B cell (primary cell): ENCODE measurements at places on chromosomes 5 and 9. TPM values are rescaled to one million over a fixed set of nuclear protein-coding genes. Genes with fewer than 3 reads are reported as not detected.

GRCh38 chr5:103264508-103264907 is 5.9 kb downstream of the MACIR start:
- no peak overlapping the region for H3K27ac ChIP-seq
- H3K27me3 ChIP-seq = no peaks in the 10 kb centered on the region
- H3K4me3 ChIP-seq = no peak overlapping the region
- H3K4me1 ChIP-seq = peaks cover 12% of the 10 kb centered on the region

- H3K36me3 ChIP-seq = no peaks in the 10 kb centered on the region
- DNase-seq = no peak
- no peaks in the 10 kb centered on the region for H3K27me3 ChIP-seq
- H3K4me3 ChIP-seq = no peak overlapping the region
- H3K4me1 ChIP-seq = no peaks in the 10 kb centered on the region
- H3K27ac ChIP-seq = no peak overlapping the region
Measured at GRCh38 chr9:98504298-98505282, 204.1 kb downstream of the GABBR2 start.

- no peaks in the 10 kb centered on the region for H3K4me1 ChIP-seq
Measured at GRCh38 chr5:132064140-132064539, 3.7 kb downstream of the IL3 start.

DNA sequence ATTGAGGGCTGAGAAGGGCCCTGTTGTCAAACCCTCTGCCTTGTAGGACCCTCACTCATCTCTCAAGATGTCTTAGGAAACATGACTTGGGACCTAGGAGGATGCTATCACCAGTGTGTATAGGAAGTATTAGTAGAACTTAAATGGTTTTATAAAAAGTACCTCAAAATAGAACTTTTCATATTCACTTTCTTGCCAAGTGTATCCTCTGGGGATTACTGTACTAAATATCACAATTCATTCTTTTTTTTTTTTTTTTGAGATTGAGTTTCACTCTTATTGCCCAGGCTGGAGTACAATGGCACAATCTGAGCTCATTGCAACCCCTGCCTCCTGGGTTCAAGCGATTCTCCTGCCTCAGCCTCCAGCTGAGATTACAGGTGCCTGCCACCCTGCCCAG is 56.2 kb downstream of the ARHGEF28 start:
- no peak overlapping the region for H3K27ac ChIP-seq
- no peak overlapping the region for H3K4me3 ChIP-seq
- H3K36me3 ChIP-seq = no peaks in the 10 kb centered on the region
- H3K27me3 ChIP-seq = no peaks in the 10 kb centered on the region
- no peak for DNase-seq

DNA sequence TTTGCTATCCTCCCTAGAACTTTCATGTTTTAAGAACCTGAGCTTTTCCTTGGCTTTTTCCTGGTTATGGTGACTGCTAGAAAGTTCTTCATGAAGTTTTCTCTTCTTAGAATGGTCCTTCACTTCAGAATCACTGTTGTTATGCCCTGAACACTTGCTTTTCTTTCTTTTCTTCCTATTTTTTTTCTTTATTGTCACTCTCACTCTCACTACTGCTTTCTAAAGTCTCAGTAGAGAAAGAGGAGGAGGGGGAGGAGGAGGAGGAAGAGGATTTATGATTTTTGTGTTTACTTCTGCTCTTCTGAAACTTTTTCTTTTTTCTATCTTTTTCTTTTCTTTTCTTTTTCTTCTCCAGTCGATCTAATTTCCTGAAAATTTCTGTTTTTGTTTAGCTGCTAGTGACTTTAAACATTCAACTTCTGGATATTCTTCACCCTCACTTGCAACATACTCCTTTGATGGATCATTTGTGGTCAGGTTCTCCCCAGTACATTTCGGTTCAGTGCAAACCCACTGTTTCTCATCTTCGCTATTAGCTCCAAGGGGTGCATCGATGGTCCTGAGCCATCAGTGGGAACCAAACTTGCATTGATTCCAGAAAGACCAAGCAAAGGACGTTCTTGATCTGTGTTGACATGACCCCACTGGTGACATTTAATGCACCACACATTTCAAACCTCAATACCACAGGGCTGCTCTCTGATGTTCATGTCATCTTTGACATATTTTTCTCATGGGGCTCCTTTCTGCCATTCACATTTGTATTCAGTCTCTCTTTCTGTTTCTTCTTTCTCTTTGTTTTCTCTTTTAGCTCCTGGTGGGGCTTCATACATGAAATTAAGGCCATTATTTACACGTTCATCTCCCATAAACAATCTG is 81.6 kb upstream of the HAND1 start:
- no peaks in the 10 kb centered on the region for H3K27me3 ChIP-seq
- no peak overlapping the region for H3K27ac ChIP-seq
- DNase-seq = no peak
- H3K4me3 ChIP-seq = no peak overlapping the region

GRCh38 chr9:70517926-70518610 is 103.6 kb upstream of the KLF9 start:
- no peaks in the 10 kb centered on the region for H3K4me1 ChIP-seq
- no peaks in the 10 kb centered on the region for H3K27me3 ChIP-seq
- no peak for DNase-seq
- H3K36me3 ChIP-seq = no peaks in the 10 kb centered on the region

GRCh38 chr9:33924978-33925797 is 108.2 kb downstream of the UBE2R2 start:
- no peaks in the 10 kb centered on the region for H3K27me3 ChIP-seq
- H3K36me3 ChIP-seq = no peaks in the 10 kb centered on the region
- DNase-seq = peak; percentile 35

DNA sequence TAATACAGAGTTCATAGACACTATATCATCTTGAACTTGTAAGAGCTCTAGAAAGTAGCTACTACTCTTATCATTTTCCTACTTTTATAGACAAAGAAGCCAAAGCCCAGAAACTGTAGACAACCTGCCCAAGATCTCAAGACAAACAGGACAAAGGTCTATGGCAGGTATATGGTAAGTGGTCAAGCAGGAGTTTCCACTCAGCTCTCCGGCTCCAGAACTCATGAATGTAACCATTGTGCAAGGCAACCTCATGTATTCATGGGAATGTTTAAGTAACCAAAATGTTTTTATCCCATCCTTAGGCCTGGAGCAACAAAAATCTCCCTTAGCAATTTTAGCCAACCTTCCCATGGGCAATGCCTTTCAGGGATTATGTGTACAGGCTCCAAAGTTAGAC is 163.4 kb upstream of the PUM3 start:
- no peaks in the 10 kb centered on the region for H3K4me1 ChIP-seq
- H3K27ac ChIP-seq = no peak overlapping the region
- H3K27me3 ChIP-seq = no peaks in the 10 kb centered on the region
- no peaks in the 10 kb centered on the region for H3K36me3 ChIP-seq
- no peak for DNase-seq
- H3K4me3 ChIP-seq = no peak overlapping the region

- no peak overlapping the region for H3K4me3 ChIP-seq
- H3K36me3 ChIP-seq = no peaks in the 10 kb centered on the region
- DNase-seq = no peak
- H3K4me1 ChIP-seq = no peaks in the 10 kb centered on the region
Measured at GRCh38 chr5:19615661-19616060, 372.3 kb downstream of the CDH18 start.

DNA sequence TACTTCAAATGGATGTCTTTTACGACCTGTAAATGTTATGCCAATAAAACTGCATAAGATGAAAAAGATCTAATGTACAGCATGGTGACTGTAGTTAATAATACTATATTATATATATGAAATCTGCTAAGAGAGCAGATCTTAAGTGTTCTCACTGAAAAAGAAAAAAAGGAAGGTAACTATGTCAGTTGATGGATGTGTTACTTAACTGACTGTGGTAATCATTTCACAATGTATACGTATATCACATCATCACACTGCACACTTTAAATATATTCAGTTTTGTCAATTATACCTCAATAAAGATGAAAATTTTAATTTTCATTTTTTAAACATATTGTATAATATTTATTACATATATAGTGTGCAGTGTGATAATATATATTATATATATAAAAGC is 31.9 kb downstream of the THBS4 start:
- no peaks in the 10 kb centered on the region for H3K27me3 ChIP-seq
- H3K27ac ChIP-seq = no peak overlapping the region
- H3K4me1 ChIP-seq = peaks cover 8% of the 10 kb centered on the region
- H3K4me3 ChIP-seq = no peak overlapping the region
- DNase-seq = no peak

- H3K27ac ChIP-seq = no peak overlapping the region
- no peaks in the 10 kb centered on the region for H3K36me3 ChIP-seq
- H3K4me3 ChIP-seq = no peak overlapping the region
- no peaks in the 10 kb centered on the region for H3K27me3 ChIP-seq
Measured at GRCh38 chr5:99061299-99061698, 132.5 kb upstream of the CHD1 start.

GRCh38 chr5:11851416-11851815 is 52.8 kb downstream of the CTNND2 start:
- no peak overlapping the region for H3K27ac ChIP-seq
- no peaks in the 10 kb centered on the region for H3K27me3 ChIP-seq
- H3K4me1 ChIP-seq = no peaks in the 10 kb centered on the region

GRCh38 chr5:16744164-16744880 is 127.5 kb upstream of the RETREG1 start:
- no peaks in the 10 kb centered on the region for H3K36me3 ChIP-seq
- no peaks in the 10 kb centered on the region for H3K4me1 ChIP-seq
- no peak for DNase-seq
- no peak overlapping the region for H3K4me3 ChIP-seq
- H3K27me3 ChIP-seq = no peaks in the 10 kb centered on the region

GRCh38 chr9:136322756-136323330 is 4.5 kb upstream of the GPSM1 start:
- no peak overlapping the region for H3K27ac ChIP-seq
- peaks cover 20% of the 10 kb centered on the region for H3K4me1 ChIP-seq
- H3K4me3 ChIP-seq = no peak overlapping the region
- H3K27me3 ChIP-seq = no peaks in the 10 kb centered on the region

- no peaks in the 10 kb centered on the region for H3K4me1 ChIP-seq
- H3K4me3 ChIP-seq = no peak overlapping the region
- no peak for DNase-seq
Measured at GRCh38 chr9:4689687-4690104, 10.3 kb downstream of the CDC37L1 start.

DNA sequence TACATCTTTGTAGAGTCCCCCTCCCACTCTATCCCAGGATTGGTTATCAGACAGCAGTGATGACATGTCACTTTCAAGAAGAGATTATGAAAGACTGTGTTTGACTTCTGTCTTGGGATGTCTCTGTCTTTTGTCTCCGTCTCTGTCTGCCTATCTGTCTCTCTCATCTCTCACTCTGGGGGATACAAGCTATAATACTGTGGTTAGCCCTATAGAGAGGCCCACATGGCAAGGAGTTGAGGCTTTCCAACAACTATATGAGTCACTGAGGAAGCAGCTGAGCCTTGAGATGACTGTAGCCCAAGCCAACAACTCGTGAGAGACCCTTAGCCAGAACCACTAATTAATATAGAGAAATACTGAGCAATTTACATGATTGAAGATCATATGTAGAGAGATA is 284.8 kb downstream of the PDE4D start:
- H3K4me1 ChIP-seq = no peaks in the 10 kb centered on the region
- H3K36me3 ChIP-seq = no peaks in the 10 kb centered on the region
- DNase-seq = no peak
- no peak overlapping the region for H3K4me3 ChIP-seq
- no peak overlapping the region for H3K27ac ChIP-seq

- no peak overlapping the region for H3K4me3 ChIP-seq
- H3K27me3 ChIP-seq = no peaks in the 10 kb centered on the region
- no peak overlapping the region for H3K27ac ChIP-seq
- peaks cover 70% of the 10 kb centered on the region for H3K36me3 ChIP-seq
- DNase-seq = no peak
- H3K4me1 ChIP-seq = no peaks in the 10 kb centered on the region
Measured at GRCh38 chr9:133050781-133051180, 11.0 kb upstream of the CEL start.

DNA sequence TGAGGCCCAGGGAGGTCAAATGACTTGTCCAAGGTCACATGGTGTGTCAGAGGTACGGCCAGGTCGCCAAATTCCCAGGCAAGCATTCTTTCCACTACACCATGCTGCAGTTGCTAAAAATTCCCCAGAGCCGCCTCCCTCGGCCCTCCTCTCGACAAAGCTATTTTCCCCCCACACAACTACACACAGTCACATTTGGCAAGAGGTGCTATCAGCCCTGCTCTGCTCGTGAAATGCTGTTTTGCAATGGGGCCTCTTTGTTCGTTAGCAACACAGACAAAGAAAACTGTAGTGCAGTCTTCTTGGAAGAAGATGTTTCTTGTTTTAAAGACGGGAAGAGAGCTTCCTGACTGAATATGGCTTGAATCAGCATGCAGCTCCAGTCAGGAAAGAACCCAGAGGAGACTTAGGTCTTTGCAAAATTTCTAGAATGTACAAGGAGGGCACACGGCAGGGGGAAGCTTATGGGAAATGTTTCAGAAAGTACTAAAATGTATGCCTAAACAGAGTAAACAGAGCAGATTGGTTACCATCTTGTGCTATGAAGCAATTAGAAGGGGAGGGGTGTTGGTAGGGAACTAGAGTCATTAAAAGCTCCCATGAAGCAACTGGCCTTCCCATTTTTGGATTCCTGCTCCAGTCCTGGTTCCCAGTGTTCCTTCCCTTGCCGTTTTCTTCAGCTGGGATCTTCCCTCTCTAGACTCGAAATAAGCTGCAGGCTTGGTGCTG is 14.2 kb downstream of the SLIT3 start:
- H3K36me3 ChIP-seq = no peaks in the 10 kb centered on the region
- DNase-seq = no peak
- H3K27me3 ChIP-seq = no peaks in the 10 kb centered on the region
- H3K27ac ChIP-seq = no peak overlapping the region

GRCh38 chr9:94554439-94555331 is at the start of gene PCAT7:
Gene PCAT7 (plus strand): TSS chr9:94555083.
- H3K27me3 ChIP-seq = no peaks in the 10 kb centered on the region
- H3K4me1 ChIP-seq = no peaks in the 10 kb centered on the region
- no peaks in the 10 kb centered on the region for H3K36me3 ChIP-seq
- peak; percentile 19 for DNase-seq
- H3K4me3 ChIP-seq = no peak within 1 kb of the TSS
- H3K27ac ChIP-seq = no peak within 1 kb of the TSS

GRCh38 chr5:105593011-105593760 is 2030.6 kb upstream of the NUDT12 start:
- no peak overlapping the region for H3K27ac ChIP-seq
- DNase-seq = no peak
- H3K4me3 ChIP-seq = no peak overlapping the region
- H3K36me3 ChIP-seq = no peaks in the 10 kb centered on the region
- H3K4me1 ChIP-seq = no peaks in the 10 kb centered on the region

Gene CCDC192
- total RNA-seq = not detected in 2 replicates

Gene GFPT2
- 1.6 and 2.8 TPM in 2 replicates for total RNA-seq

Gene GCNT4
- total RNA-seq = not detected in 2 replicates

Gene TLR4
- 3.7 and 4.5 TPM in 2 replicates for total RNA-seq

Gene CCDC183
- 1.0 and 1.8 TPM in 2 replicates for total RNA-seq

Gene C5orf58
- total RNA-seq = not detected in 2 replicates

Gene SPINK6
- total RNA-seq = not detected in 2 replicates

Gene FST
- not detected in 2 replicates for total RNA-seq

Gene OGN
- total RNA-seq = not detected in 2 replicates

Gene NTRK2
- total RNA-seq = 0.10 TPM in 1 of 2 replicates, not detected in the other

Gene PCDHB9
- total RNA-seq = 0.12 TPM in 2 replicates

Gene LRRC19
- not detected in 2 replicates for total RNA-seq

Gene TAF11L5
- total RNA-seq = not detected in 2 replicates

Gene NUDT12
- total RNA-seq = 2.6 and 3.5 TPM in 2 replicates
